ENCODE measurements at places on chromosomes 13 and 19.

DNA sequence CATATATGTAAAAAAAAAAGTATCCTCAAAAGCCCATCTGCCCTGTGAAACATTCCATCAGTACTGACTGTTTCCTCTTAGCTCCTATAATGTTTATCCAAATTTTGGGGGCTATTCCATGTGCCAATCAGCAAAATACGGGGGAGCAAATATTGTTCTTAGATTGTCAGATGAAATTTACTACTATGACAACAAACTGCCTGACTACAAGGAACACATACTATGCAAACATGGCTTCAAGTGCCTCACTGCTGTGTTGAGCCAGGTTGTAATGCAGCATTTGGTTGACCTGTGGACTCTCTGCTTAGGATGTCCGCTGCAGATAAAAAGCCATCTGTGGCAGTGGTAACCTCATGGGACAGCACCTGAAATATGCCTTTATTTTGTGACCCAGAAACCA is 98.2 kb upstream of the SCEL start:
- DNase-seq = no peak

DNA sequence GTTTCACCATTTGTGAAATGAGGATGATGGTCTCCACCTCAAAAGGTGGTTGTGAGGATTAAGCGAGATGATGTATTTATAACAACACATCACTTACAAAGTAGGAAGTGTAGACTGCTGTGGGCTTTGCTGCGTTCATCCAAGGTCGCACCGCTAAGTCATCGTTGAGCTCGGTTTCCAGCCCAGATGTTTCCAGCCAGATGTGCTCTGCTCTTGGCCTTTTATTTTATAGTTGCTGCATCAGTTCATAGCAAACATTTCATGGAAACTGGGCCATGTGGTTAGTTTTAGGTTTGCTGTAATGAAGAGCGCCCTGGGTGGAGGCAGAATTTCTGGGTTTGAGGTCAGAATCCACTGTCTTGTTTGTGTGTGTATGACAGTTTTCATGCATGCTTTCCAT is 76.5 kb upstream of the RNF113B start:
- DNase-seq = no peak

GRCh38 chr13:56586976-56587375 is 553.7 kb upstream of the PRR20A start:
- DNase-seq = no peak

- no peak for DNase-seq
These were observed 46.5 kb downstream of the DNAJC3 start for GRCh38 chr13:95723438-95723837.

All from effector memory CD8-positive, alpha-beta T cell (primary cell).